Activated CD4-positive, alpha-beta T cell treated with anti-CD3 and anti-CD28 coated beads for 36 hours (primary cell): ENCODE measurements at places on chromosomes 6 and 20. TPM values are rescaled to one million over a fixed set of nuclear protein-coding genes. Genes with fewer than 3 reads are reported as not detected.

HMGN3 gene
- 44.6 TPM for total RNA-seq

VGLL2 gene
- total RNA-seq, result not detected

RIN2 gene
- not detected for total RNA-seq

KCNQ2 gene
- not detected for total RNA-seq

SMOC2 gene
- total RNA-seq, result not detected
